CD4-positive, alpha-beta T cell treated with Interleukin-6 for 4 hours (primary cell): ENCODE measurements at places on chromosomes 7 and 10.

DNA sequence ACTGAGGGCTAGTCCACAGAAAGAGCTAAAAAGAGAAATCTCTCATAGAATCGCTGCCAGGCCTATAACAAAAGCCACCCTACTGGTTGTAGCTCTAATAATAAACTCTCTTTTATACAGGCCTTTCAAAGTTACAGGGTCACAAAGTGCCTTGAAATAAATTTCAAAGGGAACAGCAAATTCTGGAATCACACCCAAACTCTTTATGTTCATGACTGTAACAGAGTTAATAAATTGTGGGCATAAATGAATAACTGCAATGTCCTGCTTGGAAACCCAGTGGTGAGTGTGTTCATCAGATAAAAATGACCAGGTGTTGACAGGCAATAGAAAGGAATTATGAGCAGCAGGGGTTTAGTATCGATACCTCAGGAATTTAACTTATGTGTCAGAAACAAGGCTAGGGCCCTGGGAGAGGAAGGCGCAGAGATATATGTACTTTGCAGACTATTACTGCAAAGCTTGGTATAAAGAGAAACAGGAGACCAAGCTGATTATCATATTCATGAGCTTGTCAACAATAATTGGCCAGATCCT lies 9.3 kb downstream of the CDC14C start:
- DNase-seq, result no peak

- no peak for DNase-seq
Measured at GRCh38 chr10:8255301-8255700, 200.8 kb downstream of the GATA3 start.

GRCh38 chr10:35059481-35059880 lies 30.7 kb downstream of the CUL2 start:
- DNase-seq, result no peak

GRCh38 chr10:132752378-132752777 lies 33.6 kb downstream of the NKX6-2 start:
- DNase-seq, result no peak

DNA sequence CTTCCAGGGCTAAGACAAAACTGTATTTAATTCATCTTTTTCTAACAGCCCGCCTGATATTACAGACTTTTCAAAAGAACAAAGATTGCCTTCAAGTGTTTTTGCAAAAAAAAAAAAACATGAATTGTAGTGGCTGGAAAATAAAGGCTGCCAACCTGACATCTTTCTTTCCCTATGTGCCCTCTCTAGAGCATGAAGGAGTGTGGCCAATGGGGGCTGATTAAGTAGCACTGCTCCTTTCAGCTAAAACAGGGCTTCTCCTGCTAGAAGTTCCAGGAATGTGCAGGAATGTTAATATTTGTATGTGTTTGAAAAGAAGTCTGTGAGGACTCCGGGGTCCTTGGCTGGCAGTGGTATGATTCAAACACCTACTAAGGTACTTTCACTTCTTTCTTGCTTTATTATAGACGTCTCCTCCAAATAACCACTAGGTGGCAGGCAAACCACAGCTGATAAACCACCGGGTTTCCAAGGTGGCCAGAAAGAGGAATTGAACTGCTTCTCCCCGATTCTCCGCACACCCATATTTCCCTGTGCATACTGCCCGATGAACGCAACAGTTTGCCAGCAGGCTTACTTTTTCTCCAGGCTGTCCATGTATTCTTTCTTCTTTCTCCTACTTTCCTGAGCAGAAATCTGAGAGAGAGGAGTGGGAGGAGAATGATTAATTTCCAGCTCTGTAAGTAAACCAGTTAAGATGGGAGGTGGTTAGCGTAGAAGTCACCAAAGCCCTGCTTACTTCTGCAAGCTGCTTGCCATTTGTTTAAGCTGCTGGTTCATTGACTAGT lies 56.8 kb upstream of the DGKI start:
- peak; percentile 73 for DNase-seq

DNA sequence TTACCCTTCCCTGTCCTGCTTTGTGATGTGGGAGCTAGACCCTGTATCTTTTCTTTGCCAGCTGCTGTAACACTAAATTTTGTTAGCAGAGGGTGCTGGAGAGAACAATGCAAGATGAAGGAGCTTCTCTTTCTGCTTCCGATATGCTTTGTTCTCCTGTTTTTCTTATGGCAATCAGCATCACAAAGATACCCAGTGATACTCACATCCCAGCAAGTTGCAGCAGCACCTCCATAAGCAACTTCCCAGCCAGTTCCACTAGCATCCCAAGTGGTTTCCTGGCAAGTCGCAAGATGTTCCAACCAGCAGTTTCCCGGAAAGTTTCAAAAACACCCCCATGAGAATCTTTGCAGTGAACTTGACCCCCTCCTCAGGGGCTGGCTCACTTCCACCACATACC lies 148.6 kb downstream of the IMMP2L start:
- no peak for DNase-seq

DNA sequence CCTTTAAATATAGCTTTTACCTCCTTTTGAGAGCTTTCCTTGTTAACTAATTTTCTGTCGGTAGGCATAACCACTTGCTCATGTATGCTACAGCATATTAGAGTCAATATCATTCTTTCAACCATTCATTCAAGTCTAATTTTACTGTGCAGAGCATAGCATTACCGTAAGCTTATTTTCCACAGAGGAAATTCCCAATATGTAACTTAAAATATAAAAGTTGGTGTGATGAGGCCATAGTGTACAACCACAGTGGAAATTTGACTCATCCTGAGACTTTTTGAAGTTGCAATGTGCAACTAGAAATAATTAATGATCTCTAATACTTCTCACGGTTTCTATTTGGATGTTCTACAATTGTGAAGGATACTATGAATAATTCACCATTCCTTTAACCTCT lies 80.6 kb upstream of the KLF6 start:
- no peak for DNase-seq

GRCh38 chr7:99004216-99004615 lies 125.9 kb downstream of the TRRAP start:
- DNase-seq, result no peak

DNA sequence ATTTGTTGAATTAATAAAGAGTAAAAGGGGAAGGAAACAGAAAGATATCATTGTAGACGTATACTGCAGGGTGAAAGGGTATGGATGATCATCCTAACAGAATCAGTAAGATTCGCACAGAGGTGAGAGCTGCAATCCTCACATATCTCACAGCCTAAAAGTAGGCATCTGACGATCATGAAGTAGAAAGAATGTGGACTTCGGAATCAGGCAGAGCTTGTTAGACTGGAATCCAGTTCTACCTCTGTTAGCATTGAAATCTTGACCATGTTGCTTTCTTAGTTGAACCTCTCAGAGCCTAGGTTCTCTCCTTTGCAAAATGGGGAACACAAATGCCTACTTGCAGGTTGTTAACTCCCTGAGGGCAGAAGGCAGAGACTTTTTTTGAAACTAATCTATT lies 320.0 kb upstream of the C7orf33 start:
- no peak for DNase-seq

DNA sequence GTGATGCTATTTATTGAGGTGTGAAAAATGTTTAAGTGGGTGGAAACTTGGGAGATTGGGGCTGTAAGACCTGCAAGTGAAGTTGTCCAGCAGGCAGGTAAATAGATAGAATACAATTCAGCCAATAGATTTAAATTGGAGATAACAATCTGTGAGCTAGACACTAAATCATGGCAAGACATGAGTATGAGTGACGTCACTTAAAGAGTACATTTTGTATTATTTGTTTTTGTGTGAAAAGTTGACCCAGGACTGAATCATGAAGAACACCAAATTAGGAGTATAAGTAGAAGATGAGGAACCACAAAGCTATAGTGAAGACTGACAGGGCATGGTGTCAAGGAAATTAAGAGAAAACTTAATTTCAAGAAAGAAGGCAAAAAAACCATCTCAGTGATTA lies 249.1 kb upstream of the SEMA3C start:
- no peak for DNase-seq

DNA sequence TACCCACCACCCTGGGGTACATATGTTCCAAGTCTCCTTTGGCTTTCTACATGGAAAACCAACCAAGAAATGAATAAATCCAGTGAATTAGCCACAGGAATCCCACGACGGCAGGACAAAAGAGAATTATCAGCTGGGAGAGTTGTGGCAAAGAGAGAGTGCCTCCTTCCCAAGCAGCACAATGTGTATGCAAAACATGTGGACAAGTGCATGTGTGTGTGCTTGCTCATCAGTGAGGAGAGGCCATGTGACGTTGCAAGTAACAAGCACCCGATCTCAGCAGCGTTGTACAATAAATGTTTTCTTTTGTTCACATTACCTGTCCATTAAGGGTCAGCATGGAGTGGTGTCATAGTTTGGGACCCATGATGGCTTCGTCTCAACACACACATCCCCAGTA lies 50.0 kb upstream of the EMX2 start:
- no peak for DNase-seq

- no peak for DNase-seq
Measured at GRCh38 chr7:138750901-138751464, 46.8 kb upstream of the TMEM213 start.

DNA sequence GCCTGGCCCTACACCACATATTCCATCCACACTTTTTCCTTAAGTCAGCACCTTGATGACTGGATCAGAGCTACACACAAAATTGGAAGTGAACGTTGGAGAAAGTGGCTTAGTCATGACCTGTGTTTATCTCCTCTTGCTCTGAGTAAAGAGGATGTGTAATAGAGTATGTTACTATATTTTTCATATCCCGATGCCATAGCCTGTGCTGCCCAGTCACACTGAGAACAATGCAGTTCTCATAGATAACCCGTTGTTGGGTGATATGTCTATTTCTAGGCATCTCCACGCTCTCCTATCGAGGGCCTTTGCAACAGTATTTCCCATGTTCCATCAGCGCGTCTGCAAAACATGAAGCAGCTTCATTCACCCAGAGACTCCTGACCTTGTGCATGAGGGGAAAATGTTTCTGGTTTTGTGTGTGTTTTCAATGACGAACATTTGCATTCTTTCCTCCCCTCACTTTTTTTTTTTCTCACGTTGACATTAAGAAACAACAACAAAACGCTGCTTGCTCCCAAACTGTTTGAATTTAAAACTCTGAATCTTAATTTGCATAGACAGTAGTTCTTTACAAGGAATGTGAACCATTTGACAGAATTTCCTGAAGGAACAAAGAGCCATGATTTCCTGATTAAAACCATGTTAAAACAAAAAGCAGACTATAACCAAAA lies 43.4 kb downstream of the GRK5 start:
- no peak for DNase-seq

DNA sequence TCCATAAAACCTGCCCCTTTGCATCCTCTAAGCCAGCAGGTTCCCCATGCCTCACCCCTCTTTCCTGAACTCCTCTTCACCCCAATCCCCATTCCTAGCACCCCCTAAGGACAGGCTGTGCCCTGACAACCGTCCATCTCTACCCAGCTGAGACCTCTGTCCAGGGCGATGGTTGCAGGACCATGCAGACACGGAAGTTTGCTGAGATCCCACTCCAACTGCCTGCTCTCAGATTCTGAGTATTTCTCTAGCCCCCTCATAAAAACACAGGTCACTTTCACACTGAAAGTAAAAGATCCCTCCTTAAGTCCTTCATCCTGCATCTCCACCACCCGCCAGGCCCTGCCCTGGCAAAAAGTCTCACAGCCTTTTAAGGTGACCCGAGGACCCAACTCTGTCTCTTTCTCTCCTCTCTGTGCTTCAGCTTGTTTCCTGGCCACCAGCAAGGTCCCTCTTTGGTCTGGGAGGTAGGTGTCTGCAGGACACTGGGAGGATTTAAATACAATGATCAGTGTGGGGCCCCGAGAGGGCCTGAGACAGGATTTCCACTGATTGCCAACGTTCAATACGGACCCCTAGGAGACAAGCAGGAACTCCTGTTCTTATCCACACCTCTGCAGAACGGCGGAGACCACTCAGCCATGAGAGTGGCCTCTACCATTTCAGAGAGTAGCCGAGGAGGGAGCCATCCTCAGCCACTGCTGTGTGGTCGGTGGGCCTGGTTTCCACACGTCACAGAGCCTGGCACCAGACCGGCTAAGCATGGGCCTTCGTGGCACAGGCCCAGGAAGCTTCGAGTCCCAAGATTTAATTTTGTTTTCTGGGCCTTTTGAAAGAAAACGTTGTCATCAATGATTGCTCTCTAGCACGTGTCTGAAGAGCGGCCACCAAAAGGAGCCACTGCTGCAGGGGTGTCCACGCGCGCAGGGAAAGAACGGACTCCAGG lies 27.9 kb downstream of the CALML3 start:
- no peak for DNase-seq

- DNase-seq, result no peak
Measured at GRCh38 chr7:140235114-140235513, 58.3 kb upstream of the KDM7A start.

GRCh38 chr7:5500777-5501350 lies 77.2 kb upstream of the TNRC18 start:
- no peak for DNase-seq

DNA sequence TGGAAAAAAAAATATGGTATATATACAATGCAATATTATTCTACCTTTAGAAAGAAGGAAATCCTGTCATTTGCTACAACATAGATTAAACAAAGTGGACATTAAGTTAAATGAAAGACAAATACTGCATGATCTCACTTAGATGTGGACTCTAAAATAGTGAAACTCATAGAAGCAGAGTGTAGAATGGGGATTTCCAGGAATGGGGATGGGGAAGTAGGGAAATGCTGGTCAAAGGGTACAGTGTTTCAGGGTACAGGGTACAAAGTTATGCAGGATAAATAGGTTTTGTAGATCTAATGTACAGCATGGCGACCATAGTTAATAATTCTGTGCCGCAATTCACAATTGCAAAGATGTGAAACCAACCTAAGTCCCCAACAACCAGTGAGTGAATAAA lies 385.5 kb downstream of the SFMBT2 start:
- no peak for DNase-seq

- no peak for DNase-seq
Measured at GRCh38 chr7:116093516-116094301, 63.1 kb upstream of the TFEC start.

DNA sequence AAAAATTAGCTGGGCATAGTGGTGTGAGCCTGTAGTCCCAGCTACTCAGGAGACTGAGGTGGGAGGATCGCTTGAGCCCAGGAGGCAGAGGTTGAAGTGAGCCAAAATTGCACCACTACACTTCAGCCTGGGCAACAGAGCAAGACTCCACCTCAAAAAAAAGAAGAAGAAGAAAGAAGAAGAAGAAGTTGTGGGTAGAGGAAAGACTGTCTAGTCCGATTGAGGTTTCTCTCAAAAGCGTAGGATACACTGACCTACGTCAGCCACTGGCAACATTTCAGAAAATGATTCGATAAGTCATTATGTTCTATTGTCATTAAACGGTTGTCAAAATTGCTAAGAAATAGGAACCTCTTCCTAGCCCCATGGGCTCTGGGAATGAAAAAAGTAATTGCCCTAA lies 22.3 kb upstream of the RHBDD2 start:
- DNase-seq, result no peak

- DNase-seq, result no peak
Measured at GRCh38 chr7:127477295-127478023, 85.0 kb upstream of the ZNF800 start.

DNA sequence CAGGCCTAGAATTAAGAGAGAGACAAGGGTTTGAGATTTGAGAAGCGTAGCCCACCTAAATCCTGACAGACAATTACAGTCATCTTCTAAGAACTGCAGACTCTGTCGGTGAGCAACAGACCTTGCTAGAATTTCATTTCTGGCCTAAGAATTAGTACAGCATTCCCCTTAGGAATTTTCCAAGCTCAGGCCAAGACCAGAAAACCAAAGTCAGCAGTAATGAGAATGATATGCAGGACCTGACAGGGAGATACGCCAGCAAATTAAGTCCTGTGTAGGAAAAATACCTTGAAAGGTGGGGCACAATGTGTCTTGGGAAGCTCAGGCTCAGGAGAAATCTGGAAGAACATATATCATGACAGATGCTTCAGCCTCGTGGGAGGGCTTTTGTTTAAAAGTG lies 52.7 kb upstream of the HERPUD2 start:
- no peak for DNase-seq

GRCh38 chr7:42159130-42159529 lies 77.9 kb downstream of the GLI3 start:
- no peak for DNase-seq
